ENCODE measurements at places on chromosomes 7 and 10.
A peak's percentile ranks its signal among the peaks of the same experiment; 100 is the strongest.

DNA sequence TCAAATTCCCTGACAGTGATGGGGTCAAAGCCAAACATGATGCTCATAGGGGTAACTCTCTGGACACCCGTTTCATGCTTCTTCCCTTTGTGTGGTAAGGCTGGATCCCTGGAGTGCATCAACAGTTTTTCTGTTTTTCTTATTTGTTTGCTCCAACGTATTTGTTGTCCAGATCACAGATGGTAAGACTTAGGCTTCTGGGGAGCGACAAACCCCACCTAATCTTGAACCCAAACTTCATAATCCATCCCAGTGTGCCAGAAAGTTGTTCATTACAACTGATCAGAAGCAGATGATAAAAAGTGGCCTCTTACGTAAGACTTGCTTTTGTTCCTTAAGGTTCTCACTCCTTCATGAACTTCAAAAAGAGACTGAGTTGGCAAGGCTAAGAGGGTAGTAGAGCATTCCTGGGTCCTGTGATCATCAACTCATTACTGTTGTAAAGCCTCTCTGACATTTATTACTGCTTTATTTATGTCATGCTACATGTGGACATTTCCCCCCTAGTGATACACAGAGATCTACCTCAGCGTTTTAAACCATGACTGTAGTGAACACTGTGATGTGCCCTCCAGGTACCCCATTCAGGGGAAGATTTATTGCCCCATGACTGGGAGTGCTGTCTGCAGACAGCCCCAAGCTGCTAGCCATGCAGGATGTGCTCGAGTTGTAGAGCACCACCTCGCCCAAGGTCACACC, 125.6 kb downstream of the CCDC71L start:
- DNase-seq: no peak

DNA sequence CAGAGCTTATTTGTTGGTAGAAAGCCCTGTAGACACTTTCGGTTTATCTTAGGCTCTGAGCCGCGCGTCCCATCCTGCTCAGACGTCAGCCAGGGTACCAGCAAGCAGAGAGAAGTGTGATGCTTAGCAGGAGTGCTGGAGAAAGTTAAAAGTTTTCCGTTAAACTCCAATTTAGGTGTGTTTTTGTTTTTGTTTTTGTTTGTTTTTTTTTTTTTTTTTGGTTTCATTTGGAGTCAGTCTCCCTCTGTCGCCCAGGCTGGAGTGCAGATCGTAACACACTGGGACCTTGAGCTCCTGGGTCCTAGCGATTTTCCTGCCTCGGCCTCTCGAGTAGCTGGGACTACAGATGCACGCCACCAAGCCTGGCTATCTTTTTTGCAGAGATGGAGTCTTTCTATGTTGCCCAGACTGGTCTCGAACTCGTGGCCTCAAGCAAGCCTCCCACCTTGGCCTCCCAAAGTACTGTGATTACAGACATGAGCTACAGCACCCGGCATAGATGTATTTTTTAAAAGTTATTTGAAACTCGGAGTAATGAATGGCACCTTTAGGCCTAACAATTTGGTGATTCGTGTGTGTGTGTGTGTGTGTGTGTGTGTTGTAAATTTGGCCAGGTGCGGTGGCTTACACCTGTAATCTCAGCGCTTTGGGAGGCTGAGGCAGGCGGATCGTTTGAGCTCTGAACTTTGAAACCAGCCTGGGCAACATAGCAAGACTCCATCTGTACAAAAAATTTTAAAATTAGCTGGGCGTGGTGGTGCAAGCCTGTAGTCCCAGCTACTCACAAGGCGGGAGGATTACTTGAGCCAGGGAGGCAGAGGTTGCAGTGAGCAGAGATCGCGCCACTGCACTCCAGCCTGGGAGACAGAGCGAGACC, 1.3 kb upstream of the HIP1 start:
- peak; percentile 73 for DNase-seq

- peak; percentile 45 for DNase-seq
Measured at GRCh38 chr10:32055478-32056135, 618 bp downstream of the KIF5B start.

GRCh38 chr10:69414036-69415018, 2.4 kb downstream of the TACR2 start:
- no peak for DNase-seq

- DNase-seq: peak; percentile 20
Measured at GRCh38 chr7:143299840-143300239, 11.7 kb downstream of the CASP2 start.

GRCh38 chr7:50181081-50181480, 88.0 kb upstream of the ZPBP start:
- no peak for DNase-seq

- DNase-seq: no peak
Measured at GRCh38 chr7:138431517-138431916, 28.5 kb upstream of the TRIM24 start.

- peak; percentile 88 for DNase-seq
Measured at GRCh38 chr10:44647877-44648542, 263.1 kb upstream of the CXCL12 start.

DNA sequence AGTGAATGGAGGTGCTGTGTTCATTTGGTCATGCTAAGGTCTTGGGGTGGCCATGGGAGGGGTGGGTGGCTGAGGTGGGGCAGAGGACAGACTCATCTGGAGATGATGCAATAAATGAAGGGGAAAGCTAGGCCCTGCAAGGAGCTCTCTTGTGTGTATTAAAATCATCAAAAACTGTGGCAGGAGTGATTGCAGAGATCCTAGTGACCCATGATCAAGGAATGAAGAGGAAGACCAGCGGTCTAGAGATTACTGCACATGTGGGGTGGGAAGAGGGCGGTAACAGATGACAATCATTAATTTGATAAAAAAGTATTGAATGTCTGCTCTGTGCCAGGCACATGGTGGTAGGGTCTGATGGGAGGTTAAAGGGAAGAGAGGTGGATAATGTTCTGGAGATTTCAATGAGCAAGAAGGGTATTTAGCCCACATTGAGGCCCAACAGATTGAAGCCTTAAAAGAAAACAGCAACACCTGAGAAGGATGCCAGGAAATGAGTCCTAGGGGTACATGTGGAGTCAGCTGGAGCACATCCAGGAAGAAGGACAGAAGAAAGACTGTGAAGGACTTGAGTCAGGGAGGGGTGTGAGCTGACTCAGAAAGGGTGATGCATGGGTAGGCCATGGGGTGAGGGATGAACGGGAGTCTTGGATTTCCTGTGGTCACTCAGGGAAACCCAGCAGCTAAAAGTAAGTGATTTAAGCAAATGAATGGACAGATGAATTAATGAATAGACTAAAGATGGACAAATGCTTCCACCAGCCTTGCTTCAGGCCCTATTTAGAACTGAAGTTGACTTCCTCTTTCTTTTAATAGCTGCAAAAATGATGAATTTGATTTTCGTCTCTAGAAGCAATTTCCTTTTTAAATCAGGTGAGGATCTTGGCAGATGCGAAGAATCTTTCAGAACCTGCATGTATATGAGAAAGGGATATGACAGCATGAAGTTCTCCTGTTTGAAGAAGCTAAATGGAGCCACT, 83.1 kb upstream of the IGFBP3 start:
- peak; percentile 93 for DNase-seq

DNA sequence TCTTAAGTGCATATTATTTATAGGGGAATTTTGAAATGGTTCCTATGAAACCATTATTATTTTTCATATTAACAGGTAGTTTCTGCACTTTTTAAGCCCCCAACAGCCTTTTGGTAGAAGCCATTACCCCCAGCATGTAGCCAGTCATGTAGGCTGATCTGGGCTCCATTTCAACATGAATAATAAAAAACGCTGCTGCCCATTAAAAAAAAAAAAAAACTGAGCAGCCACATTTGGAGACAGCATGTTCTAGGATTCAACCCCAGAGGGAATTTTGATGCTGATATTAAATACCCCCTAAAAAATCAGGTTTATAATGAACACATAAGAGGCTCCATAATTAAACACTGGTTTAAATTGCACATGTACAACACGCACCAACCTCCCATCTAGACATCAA, 181.3 kb downstream of the RTKN2 start:
- no peak for DNase-seq

DNA sequence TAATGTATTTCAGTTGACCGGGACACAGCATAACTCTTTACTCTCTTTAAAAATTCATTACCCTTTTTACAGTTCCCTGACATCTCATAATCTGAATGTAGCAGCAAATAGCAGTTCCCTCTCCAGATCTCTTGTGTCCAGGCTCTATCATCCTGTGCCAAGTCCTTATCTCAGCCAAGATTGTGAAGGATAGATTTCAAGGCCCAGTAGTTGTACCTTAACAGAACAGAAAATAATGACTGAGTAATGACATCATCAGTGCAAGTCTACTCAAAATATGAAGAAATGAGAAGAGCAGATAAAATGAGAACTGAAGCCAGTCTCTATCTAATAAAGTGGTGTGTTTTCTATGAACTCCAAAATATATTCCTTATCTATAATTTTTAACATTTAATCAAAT, 92.6 kb downstream of the TFEC start:
- no peak for DNase-seq

DNA sequence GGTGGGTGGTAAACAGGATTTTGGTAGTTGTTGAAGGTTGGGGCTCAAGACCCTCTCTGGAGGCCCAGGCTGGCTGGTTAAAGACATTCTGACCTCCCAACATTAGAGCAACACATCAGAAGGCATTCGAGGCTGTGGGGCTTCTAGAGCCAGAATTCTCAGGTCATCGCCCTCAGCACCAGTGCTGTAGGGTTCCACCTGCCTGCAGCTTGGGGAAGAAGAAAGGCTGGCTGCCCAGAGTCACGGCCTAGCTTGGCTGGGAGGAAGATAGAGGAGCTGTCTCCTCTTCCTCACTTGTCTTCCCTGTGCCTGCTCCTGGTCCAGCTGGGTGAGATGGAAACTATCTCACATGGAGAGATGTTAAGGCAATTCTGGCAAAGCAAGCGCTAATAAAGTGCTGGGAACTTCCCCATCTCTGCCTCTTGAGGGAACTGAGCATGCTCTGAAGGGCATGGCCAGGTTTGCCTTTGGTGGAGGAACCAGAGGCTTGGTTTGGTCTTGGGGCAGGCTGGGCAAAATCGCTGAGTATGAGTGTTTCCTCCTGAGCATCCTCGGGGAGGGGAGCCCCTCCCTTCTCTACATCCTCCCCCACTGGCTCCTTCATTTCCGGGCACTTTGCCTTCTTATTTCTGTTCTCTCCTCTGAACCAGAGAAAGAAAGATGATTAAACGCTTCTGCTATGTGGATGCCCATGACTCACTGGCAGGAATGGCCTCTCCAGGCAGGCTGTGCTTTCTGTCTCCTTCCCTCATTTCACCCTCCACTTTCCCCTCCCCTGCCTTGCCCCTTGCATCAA, 509.0 kb upstream of the PODXL start:
- DNase-seq: peak; percentile 96

- no peak for DNase-seq
Measured at GRCh38 chr10:89873055-89873454, 171.7 kb downstream of the KIF20B start.

DNA sequence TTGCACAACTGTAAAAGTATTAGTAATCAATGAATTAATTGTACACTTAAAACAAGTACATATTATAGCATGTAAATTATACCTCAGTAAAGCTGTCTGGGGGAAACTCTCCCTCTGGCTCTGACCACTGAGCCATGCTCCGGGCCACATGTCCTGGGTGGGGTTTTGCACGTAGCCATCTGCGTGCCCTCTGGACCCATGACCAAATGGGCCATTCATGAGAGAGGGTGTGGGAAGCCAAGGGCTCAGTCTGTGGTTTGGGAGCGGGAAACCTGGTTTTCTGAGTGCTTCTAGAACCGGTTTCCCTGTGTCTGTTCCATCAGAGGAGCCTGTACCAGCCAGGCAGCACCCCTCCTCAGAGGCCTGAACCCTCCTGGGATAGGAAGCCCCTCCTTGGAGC, 143.2 kb downstream of the SH3PXD2A start:
- no peak for DNase-seq

DNA sequence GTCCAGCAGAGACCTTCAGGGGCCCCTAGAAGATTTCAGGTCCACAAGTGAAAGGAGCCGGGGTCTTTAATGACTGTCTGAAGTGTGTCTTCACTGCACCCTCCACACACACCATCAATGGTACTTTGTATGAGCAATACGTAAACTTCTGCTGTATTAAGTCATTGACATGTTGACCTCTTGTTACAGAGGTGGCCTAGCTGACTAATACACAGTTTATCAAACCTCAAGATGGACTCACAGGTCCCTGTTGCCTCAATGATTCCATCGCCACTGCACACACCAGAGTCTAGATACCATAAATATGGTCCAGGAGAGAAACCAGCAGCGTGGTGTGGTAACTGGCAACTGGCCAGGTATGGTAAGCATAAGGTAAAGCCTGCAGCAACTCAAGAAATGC, 19.5 kb downstream of the KCNMA1 start:
- DNase-seq: no peak

- no peak for DNase-seq
Measured at GRCh38 chr10:101550965-101551364, 37.1 kb downstream of the POLL start.

- DNase-seq: no peak
Measured at GRCh38 chr7:72286519-72286918, 125.6 kb downstream of the CALN1 start.

DNA sequence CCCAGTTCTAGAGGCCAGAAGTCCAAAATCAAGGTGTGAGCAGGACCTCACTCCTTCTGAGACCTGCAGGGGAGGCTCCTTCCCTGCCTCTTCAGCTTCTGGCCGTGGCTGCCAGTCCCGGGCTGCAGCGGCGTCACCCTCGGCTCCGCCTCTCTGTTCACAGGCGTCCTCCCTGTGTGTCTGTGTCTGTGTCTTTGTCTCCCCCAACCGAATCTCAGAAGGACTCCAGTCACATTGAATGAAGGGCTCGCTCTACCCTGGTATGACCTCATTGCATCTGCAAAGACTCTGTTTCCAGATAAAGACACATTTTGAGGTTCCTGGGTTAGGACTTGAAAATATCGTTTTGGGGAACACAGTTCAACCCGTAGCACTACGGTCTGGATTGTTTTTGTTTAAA, 33.1 kb upstream of the GALNT11 start:
- DNase-seq: peak; percentile 27

DNA sequence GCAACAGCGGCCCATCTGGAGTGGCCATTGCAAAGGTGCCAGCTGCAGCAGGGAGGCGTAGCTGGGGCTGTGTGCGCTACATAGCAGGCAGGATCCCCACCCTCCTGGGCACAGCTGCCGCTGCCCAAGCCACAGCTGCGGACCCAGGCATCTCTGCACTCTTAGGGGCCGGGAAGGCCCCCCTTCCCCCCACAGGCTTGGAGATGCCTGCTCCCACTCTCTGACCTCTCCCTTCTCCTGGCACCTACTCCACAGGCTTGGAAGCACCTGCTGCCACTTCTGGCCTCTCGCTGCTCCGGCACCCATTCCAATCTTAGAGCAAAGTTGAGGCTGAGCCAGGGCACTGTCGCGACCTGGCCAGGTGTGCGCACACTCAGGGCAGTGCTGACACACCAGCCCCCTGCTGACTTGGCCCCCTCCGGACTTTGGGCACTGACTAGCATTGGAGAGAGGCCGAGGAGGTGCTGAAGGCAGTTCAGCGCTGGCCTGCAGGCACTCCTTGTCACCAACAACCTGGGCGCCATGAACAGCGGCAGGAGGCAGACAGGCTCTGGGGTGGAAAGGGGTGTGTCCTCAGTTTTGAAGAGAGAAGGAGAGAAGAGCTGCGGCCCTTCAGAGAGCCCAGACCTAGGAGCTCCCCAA, 18.4 kb downstream of the RBM48 start:
- no peak for DNase-seq
